ENCODE measurements at places on chromosomes 16 and 17.

- DNase-seq = no peak
Measured at GRCh38 chr17:9705745-9706144, 60.4 kb downstream of the USP43 start.

DNA sequence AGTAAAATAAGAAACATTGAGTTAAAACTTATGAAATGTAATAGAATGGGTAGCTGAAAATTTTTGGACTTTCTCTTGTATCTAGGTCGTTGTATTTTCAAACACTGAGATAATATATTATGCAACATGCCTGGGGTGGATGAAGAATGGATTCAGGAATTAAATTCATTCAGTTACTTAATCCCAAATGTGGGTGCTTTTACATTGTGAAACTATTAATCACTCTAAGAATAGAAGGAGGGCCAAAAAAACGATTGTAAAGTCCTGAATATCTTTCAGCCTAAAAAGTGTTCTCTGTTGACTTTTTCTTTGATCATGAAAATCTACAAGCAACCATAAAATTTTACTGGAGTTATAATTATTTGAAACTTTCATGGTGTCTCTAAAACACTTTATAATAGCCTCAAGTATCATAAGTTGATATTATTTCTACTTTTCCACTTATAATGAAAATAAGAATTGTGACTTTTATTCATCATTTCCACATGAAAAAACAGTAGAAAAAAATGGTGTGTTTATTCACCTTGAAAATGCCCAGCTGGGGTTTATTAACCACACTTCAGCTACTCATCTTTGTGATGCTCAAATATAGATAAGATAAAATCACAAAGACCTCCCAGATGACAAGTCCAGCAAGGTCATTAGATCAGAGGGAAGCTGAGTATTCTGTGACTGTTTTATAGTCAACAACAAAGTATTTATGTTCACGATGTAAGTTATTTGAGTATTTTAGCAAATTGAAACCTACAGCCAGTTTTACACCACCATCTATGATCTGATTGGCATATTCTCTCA, 619.9 kb upstream of the SOX9 start:
- peak; percentile 4 for DNase-seq

DNA sequence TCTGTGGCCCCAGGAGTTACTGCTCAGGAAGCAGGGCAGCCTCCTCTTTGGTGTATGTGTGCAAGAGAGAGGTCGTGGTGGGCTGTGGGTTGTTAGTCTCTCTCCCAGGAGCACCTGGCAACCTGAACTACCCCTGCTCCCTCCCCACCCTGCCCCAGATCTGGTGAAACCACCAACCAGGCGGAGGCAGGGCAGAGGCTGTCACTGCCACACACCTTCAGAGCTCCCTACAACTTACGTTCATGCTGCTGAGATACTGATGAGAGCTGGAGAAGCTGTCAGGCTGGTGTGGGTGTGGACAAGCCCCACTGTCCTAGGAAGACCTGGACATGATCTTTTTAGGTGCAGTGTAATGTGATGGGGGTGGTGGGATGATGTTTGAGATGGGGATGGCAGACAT, 24.3 kb downstream of the GOSR2 start:
- DNase-seq = no peak

DNA sequence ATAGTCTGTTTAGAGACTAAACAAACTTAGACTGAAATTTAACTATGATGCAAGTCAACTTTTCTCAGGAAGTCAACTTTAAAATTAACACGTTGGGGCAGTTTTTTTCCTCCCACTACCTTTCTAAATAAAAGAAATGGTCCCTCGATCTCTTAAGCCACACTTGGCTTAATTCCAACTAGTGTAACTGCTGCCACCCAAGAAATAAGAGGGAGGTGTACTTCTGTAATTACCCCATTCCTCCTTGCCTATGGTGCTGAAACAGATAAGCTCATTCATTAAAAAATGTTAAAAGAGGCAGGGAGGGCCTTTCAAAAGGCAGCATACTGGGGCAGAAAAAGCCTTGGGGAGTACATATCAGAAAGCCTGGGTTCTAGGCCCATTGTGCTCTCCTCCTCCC, 59.8 kb downstream of the NCOR1 start:
- DNase-seq = no peak

- DNase-seq = no peak
Measured at GRCh38 chr16:88817785-88818574, 6.3 kb upstream of the APRT start.

DNA sequence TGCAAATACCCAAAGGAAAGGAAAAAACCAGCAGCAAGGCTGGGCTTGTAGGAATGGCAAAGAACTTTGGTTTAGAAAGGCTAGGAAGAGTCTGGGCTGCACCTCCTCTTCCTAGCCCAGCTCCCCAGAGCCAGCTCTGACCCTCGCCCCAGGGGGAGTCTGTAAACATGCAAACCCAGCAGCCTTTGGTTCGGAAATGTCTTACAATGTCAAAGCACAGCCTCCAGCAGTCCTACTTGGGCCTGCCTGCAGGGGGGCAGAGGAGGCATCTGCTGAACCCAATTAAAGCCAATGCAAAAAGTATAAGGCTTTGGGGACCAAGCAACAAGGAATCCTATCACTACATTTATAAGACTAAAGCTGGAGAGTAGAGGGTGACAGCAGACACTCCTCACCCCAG, 5.0 kb upstream of the FTSJ3 start:
- no peak for DNase-seq

DNA sequence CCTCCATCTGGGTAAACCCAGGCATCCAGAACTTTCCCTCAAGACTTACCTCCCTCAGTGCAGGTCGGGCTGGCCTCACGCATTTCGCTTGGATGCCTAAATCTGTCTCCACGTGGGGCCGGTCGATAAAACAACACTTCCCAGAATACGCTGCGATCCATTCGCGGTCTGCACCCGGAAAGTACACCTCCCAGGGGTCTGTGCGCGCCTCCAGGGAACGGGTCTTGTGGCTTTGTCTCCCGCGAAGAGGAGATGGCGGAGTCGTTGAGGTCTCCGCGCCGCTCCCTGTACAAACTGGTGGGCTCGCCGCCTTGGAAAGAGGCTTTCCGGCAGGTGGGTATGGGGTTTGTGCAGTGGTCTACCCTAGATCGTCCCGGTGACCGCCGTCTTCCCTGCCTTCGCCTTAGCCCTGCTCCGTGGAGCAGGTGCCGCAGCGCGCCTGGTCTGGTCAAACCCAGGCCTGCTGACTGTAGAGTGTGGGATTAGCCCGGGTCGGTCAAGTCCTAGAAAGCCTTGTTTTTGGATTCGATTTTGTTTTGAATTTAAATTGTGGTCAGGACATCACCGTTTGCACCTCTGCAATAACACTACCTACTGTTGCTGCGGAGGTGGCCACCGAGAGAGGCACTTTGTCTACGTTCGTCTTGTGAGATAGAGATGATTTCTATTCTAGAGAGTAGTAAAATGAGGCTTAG, at the start of gene RPAIN:
Gene RPAIN, plus strand, starts transcription at position 224 of the 695 bp plus-strand sequence. Its CDS starts 29 bp downstream, at position 253.
- DNase-seq = peak; percentile 81
